ENCODE measurements at places on chromosomes 2 and 18. TPM values are rescaled to one million over a fixed set of nuclear protein-coding genes. Genes with fewer than 3 reads are reported as not detected.

SERPINB10 gene
- not detected for total RNA-seq

MEP1B gene
- total RNA-seq: not detected

- H3K27me3 ChIP-seq: no peaks in the 10 kb centered on the region
- H3K4me3 ChIP-seq: no peak overlapping the region
- H3K4me1 ChIP-seq: peaks cover 49% of the 10 kb centered on the region
- H3K27ac ChIP-seq: no peak overlapping the region
- H3K36me3 ChIP-seq: no peaks in the 10 kb centered on the region
Observed at GRCh38 chr2:150171065-150171548, 316.4 kb downstream of the RND3 start.

DNA sequence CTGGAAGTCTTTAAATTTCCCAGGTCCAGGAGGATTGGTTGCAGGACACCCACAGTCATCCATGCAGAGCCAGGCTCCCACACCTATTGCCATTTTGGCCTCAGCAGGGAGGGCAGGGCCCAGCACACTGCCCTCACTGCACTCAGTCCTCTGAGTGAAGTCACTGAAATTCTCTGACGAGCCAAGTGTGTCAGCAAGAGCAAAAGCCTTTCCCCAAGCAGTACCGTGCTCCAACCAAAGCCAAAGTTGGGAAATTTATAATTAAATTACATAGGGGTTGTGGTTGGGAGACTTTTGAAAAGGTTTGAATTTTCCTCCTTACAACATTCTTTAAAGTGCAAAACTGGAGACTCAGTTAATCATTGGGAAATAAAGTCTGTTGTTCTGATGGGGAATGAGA lies 98.5 kb upstream of the CD226 start:
- H3K27ac ChIP-seq: no peak overlapping the region
- H3K4me1 ChIP-seq: no peaks in the 10 kb centered on the region
- no peak overlapping the region for H3K4me3 ChIP-seq
- H3K27me3 ChIP-seq: no peaks in the 10 kb centered on the region
- no peak for DNase-seq

- DNase-seq: no peak
- H3K36me3 ChIP-seq: no peaks in the 10 kb centered on the region
- H3K27ac ChIP-seq: no peak overlapping the region
- no peak overlapping the region for H3K4me3 ChIP-seq
- peaks cover 42% of the 10 kb centered on the region for H3K4me1 ChIP-seq
Observed at GRCh38 chr2:101815739-101816391, 118.4 kb downstream of the MAP4K4 start.

DNA sequence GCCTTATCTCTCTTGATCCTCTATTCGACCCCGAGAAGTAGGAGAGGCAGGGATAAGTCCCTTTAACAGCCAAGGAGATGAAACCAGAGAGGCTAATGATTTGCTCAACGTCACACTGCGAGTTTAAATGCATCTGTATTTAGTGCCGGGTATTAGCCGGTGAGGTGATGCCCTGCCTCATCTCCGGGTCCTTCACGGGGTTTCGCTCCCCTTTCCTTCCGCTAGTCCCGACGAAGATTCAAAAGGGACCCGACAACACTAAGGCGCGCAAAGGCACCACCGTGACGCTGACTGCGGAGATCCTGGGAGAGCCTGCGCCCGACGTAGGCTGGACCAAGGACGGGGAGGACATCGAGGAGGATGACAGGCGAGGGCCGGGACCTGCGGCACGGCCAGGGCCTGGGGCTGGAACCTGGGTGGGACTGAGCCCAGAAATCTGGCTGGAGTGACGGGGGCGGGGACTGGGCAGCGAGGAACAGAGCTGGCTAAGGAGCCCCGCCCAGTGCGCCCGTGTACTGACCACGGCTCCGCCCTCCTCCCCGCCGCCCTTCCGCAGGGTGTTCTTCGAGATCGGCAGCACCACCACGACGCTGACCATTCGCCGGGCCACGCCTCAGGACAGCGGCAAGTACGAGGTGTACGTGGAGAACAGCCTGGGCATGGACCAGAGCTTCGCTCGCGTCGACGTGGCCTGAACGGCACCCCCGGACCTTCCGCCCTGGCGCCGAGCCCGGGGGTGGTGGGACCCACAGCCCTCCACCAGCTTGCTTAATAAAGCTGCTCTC lies 1.0 kb upstream of the GMPPA start:
- H3K36me3 ChIP-seq: peaks cover 7% of the 10 kb centered on the region
- peaks cover 53% of the 10 kb centered on the region for H3K4me1 ChIP-seq
- DNase-seq: peak; percentile 97
- peak overlapping the region; percentile 99 for H3K27ac ChIP-seq
- no peaks in the 10 kb centered on the region for H3K27me3 ChIP-seq

DNA sequence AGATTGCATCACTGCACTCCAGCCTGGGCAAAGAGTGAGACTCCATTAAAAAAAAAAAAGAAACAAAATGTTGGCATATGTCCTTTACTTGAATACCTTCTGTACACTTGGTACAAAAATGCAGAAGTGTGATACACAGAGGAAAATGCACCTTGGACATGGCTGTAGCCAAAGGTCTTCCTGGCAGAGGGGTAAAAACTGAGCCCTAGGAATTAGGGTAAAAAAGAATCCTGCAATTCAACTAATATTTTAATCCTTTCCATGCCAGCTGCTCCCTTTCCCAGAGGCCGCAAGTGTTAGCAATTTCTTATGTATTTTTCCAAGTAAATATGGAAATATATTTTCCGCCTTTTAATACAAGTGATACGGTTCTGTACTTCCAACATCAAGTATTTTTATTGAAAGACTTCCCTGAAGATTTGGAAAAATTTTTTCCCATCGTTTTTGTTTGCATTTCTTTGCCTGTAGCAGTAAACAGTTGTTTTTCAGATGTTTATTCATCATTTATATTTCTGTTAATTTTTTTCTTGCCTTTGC lies 26.2 kb downstream of the KCNJ13 start:
- H3K27ac ChIP-seq: no peak overlapping the region
- no peaks in the 10 kb centered on the region for H3K27me3 ChIP-seq
- no peak for DNase-seq
- H3K36me3 ChIP-seq: peaks cover 5% of the 10 kb centered on the region
- H3K4me1 ChIP-seq: no peaks in the 10 kb centered on the region
- H3K4me3 ChIP-seq: no peak overlapping the region

DNA sequence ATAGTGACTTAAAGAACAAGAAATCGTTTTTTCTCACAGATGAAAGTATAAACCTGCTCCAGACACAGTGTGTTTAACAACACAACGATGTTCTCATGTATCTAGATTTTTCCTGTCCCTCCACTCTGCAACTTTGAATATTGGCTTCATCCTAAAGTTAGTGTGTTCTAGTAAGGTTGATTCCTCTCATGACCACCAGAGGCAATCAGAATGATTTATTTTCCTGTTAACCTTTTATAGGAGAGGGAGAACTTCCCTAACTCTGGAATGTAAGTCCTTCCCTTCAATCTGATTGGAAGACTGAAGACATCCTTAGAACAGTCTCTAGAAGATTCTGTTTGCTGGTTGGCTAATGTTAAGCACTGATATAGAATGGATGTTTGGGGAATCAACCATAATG lies 41.0 kb upstream of the TAF4B start:
- no peaks in the 10 kb centered on the region for H3K27me3 ChIP-seq
- no peak for DNase-seq
- H3K4me1 ChIP-seq: no peaks in the 10 kb centered on the region
- H3K27ac ChIP-seq: no peak overlapping the region
- no peak overlapping the region for H3K4me3 ChIP-seq

- no peak overlapping the region for H3K27ac ChIP-seq
- H3K4me3 ChIP-seq: no peak overlapping the region
- H3K36me3 ChIP-seq: no peaks in the 10 kb centered on the region
- no peaks in the 10 kb centered on the region for H3K27me3 ChIP-seq
Observed at GRCh38 chr18:41331661-41332060, 623.4 kb upstream of the PIK3C3 start.
